ENCODE measurements at places on chromosomes 2 and 18. TPM values are rescaled to one million over a fixed set of nuclear protein-coding genes. Genes with fewer than 3 reads are reported as not detected.

- DNase-seq: no peak
- H3K27ac ChIP-seq: no peak overlapping the region
- H3K27me3 ChIP-seq: no peaks in the 10 kb centered on the region
- no peaks in the 10 kb centered on the region for H3K36me3 ChIP-seq
These were observed 60.9 kb upstream of the SLC9A2 start for GRCh38 chr2:102558463-102558862.

GRCh38 chr18:3058328-3059191 is 45.6 kb upstream of the LPIN2 start:
- no peak overlapping the region for H3K27ac ChIP-seq
- no peak for DNase-seq
- no peak overlapping the region for H3K4me3 ChIP-seq
- no peaks in the 10 kb centered on the region for H3K36me3 ChIP-seq

DNA sequence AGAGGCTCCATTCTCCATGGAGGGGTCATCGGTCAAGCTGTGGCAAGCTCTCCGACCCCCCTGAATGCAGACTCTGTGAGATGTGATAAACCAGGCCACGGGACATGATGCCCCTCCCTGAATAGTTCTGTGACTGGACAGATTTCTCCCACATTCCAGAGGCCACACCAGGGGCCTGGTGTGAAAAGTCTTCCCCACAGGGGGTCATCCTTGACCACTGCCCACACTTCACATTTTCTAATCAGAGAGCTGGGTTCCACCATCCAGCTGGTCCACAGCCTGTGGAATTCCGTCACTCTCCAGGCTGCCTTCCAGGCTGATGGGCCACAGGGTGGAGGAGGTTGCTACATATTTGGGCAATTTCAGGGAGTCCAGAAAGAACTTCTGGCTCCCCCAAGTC is 51.3 kb upstream of the CYRIA start:
- H3K27me3 ChIP-seq: no peaks in the 10 kb centered on the region
- no peaks in the 10 kb centered on the region for H3K36me3 ChIP-seq
- H3K4me3 ChIP-seq: no peak overlapping the region
- no peak for DNase-seq

Gene L3MBTL4
- polyA plus RNA-seq: 1.8 TPM

- H3K36me3 ChIP-seq: no peaks in the 10 kb centered on the region
- H3K4me1 ChIP-seq: no peaks in the 10 kb centered on the region
- H3K4me3 ChIP-seq: no peak overlapping the region
- H3K27ac ChIP-seq: no peak overlapping the region
- no peaks in the 10 kb centered on the region for H3K27me3 ChIP-seq
These were observed 15.1 kb downstream of the RASGRP3 start for GRCh38 chr2:33491441-33492084.

DNA sequence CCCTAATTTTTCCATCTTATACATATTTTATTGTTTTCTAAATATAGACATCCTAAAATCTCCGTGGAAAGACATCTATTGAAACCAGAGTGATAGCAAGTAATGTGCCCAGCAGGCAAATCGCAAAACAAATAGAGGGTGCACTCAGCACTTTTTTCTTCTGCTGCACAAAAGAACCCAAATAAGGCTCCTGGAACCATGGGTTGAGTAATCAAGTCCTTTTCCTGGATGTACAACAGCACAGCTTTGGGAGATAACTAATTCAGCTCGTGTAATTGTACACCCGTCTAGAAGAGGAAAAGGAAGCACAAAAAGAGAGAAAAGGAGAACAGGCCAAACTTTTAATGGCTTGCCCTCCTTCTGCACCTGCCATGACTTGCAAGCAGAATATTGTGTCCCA is 126.9 kb upstream of the TLK1 start:
- no peaks in the 10 kb centered on the region for H3K27me3 ChIP-seq
- DNase-seq: no peak
- no peaks in the 10 kb centered on the region for H3K36me3 ChIP-seq
- H3K4me1 ChIP-seq: no peaks in the 10 kb centered on the region
- no peak overlapping the region for H3K27ac ChIP-seq

Gene TUBA4B
- polyA plus RNA-seq: not detected

DNA sequence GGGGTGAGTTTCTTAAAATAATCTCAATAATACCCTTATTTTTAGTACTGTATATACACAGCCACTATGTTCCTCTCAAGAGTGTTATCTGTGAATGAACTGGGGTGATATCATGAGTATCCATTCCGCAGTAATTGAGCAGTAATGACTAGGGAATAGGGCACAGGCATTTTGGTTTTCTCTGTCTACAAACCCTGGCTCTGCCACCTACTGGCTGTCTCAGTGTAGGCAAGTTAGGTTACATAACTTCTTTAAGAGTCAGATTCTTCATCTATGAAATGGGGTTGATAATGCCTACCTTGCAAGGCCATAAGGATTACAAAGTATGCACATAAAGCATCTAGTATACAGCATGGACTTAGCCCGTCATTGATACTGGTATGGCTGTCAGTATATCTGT is 555.8 kb downstream of the NRXN1 start:
- H3K36me3 ChIP-seq: no peaks in the 10 kb centered on the region
- DNase-seq: no peak
- no peak overlapping the region for H3K4me3 ChIP-seq
- no peaks in the 10 kb centered on the region for H3K4me1 ChIP-seq
- H3K27me3 ChIP-seq: no peaks in the 10 kb centered on the region

Gene PROKR1
- polyA plus RNA-seq: not detected

Gene CLEC4F
- polyA plus RNA-seq: 0.15 TPM

Gene OSBPL1A
- 45.3 TPM for polyA plus RNA-seq

DNA sequence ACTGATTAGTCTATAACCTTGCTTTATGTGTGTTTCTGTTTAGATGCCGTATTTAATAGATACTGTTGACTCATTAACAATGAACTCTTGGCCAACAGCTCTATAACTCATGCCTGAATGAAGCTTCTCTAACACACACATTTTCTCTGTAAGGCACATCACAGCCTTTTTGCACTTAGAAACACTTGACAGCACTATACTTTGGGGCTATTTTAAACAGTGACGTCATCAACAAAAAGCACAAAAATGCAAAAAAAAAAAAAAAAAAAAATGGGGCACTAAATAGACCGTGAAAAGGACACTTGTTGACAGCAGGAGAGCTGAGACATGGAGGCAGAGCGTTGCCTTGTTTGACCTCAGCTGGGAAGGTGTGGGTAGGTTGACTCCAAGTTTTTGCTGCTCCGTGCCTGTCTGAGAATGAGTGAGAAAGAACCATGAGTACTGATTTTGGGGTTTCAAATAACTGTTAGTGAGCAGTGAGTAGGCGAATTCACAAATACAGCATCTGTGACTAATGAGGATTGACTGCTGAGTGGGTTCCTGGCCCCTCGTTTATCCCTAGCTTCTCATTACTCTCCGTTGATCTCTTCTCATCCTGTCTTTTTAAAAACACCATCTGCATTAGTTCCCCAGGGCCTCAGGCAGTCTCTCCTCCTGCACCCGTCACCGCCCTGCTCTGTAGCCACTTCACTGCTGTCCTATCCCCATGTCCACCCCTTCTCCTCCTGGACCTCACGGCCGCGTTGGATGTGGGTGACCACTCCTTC is 24.4 kb downstream of the SPP2 start:
- DNase-seq: no peak
- H3K4me1 ChIP-seq: no peaks in the 10 kb centered on the region
- H3K27ac ChIP-seq: no peak overlapping the region
- H3K4me3 ChIP-seq: no peak overlapping the region
- H3K27me3 ChIP-seq: no peaks in the 10 kb centered on the region
- no peaks in the 10 kb centered on the region for H3K36me3 ChIP-seq

GRCh38 chr2:203894262-203894661 is 26.7 kb downstream of the CTLA4 start:
- H3K4me1 ChIP-seq: peaks cover 39% of the 10 kb centered on the region
- H3K36me3 ChIP-seq: no peaks in the 10 kb centered on the region
- no peak overlapping the region for H3K4me3 ChIP-seq
- H3K27me3 ChIP-seq: no peaks in the 10 kb centered on the region
- peak overlapping the region; percentile 68 for H3K27ac ChIP-seq

DNA sequence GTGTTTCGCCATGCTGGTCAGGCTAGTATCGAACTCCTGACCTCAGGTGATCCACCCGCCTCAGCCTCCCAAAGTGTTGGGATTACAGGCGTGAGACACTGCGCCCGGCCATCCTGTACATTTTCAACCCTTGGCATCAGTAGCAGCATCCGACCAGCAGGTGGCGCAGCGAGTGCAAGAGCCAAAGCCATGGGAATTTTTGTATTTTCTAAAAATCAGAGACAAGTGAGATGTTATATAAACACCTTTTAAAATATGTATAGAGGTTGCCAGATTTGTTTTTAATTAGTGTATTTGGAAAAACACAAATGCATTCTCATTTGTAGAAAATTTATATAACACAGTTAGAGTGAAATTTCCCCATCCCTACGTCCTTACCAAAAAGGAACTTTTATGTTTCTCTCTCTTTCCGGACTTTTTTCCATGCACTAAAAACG is 36.8 kb downstream of the MOGAT1 start:
- no peak overlapping the region for H3K27ac ChIP-seq
- DNase-seq: peak; percentile 87
- no peaks in the 10 kb centered on the region for H3K36me3 ChIP-seq
- no peaks in the 10 kb centered on the region for H3K27me3 ChIP-seq
- H3K4me1 ChIP-seq: no peaks in the 10 kb centered on the region
- H3K4me3 ChIP-seq: no peak overlapping the region

GRCh38 chr2:214382229-214382628 is 28.6 kb upstream of the VWC2L start:
- DNase-seq: no peak
- H3K4me1 ChIP-seq: no peaks in the 10 kb centered on the region
- H3K4me3 ChIP-seq: no peak overlapping the region
- H3K27me3 ChIP-seq: no peaks in the 10 kb centered on the region

Gene FHOD3
- 1.2 TPM for polyA plus RNA-seq

- no peak overlapping the region for H3K27ac ChIP-seq
- no peaks in the 10 kb centered on the region for H3K27me3 ChIP-seq
- H3K36me3 ChIP-seq: no peaks in the 10 kb centered on the region
- DNase-seq: no peak
- no peaks in the 10 kb centered on the region for H3K4me1 ChIP-seq
These were observed 50.4 kb downstream of the MBD2 start for GRCh38 chr18:54173980-54174630.

GRCh38 chr2:239826786-239827522 is 198.2 kb downstream of the NDUFA10 start:
- H3K27ac ChIP-seq: no peak overlapping the region
- no peak overlapping the region for H3K4me3 ChIP-seq
- peak; percentile 62 for DNase-seq
- H3K27me3 ChIP-seq: no peaks in the 10 kb centered on the region
- peaks cover 32% of the 10 kb centered on the region for H3K4me1 ChIP-seq

DNA sequence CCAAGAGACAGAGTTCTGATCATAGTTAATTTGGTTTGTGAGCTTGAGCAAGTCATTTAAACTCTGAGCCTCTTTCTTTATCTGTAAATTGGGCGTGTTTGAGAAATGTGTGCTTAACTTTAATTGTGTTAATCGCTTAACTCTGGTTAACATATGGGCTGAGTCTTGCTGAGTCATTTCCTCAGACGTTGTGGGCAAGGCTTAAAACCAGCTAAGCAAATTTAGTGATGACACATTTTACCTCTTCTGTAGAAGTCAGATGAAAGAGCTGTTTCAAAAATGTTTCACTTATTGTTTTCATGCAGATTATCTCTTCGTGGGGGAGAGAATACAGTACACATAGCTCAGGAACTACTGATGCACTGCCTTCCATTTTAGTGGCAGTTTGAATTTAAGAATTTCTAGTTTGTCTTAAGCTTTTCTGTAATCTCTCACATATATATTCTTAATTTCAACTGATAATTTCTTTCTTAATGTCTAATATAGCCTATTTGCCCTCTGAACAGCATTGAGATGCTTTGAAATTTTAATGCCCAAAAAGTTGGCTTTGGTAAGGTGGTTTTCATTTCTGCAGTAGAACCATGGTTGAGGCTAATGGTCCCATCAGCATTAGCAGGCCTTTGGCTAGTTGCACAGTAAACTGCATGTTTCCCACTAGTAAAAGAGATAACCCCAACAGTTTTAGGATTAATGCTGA is 34.9 kb downstream of the RAB10 start:
- H3K27me3 ChIP-seq: no peaks in the 10 kb centered on the region
- H3K27ac ChIP-seq: no peak overlapping the region
- H3K4me3 ChIP-seq: no peak overlapping the region

DNA sequence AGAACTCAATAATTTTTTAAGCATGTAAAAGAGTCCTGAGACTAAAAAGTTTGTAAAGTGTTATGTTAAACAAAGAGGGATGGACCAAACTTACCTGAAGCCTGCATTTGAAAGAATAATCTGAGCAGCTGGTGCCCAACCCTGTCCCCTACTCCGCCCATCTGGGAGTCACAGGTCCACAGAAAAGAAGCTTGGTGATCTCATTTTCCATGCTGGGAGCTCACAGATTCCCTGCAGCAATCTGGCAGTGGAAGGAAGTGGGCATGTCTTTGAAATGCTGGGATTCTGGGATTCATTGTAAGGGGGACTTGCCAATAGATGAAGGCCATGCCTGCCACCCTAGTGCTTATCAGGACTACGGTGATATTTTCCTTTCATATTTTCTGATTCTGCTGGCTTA is 17.9 kb downstream of the CDH2 start:
- DNase-seq: no peak
- peaks cover 4% of the 10 kb centered on the region for H3K27me3 ChIP-seq
- H3K4me3 ChIP-seq: no peak overlapping the region
- no peaks in the 10 kb centered on the region for H3K4me1 ChIP-seq

DNA sequence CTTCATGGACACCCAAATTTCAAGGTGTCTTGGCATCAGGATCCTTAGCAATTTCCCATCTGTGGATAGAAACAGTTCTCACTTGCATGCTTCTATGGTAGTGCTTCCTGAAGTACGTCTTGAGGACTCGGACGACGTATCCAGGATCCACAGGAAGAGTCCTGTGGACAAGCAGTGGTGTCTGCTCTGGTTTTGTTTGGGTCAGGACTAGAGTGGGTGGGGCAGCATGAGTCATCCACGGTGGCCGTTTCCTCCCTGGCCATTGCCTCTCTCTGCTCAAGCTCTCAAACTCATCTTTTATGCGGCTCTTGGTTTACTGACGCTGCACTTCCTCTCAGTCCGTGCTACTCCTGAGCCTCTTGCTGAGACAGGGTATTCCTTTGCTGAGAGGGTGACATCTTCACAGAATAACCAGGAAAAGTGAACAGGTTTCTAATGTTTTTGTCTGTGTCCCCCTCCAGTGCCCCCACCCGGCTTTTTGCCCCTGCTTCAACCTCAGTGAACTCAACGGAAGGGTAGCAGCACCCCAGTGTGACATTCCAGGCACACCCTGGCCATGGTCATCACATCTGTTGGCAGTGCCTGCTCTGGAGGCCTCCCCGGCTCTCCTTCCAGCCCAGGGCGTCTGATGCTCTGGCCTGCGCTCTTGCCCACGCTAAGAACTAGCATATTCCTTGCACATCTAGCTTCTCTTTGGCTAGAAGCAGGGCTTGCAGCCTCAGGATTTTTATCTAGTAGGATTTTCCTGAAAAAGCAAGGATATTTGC is 62.2 kb downstream of the ARMC9 start:
- no peaks in the 10 kb centered on the region for H3K4me1 ChIP-seq
- H3K27ac ChIP-seq: no peak overlapping the region
- no peaks in the 10 kb centered on the region for H3K27me3 ChIP-seq
- peaks cover 7% of the 10 kb centered on the region for H3K36me3 ChIP-seq
- DNase-seq: peak; percentile 60

- no peaks in the 10 kb centered on the region for H3K27me3 ChIP-seq
- no peak for DNase-seq
- H3K4me3 ChIP-seq: no peak overlapping the region
These were observed 127.9 kb upstream of the PGAP1 start for GRCh38 chr2:197054437-197054836.
